ENCODE measurements at places on chromosomes 7 and 10.

DNA sequence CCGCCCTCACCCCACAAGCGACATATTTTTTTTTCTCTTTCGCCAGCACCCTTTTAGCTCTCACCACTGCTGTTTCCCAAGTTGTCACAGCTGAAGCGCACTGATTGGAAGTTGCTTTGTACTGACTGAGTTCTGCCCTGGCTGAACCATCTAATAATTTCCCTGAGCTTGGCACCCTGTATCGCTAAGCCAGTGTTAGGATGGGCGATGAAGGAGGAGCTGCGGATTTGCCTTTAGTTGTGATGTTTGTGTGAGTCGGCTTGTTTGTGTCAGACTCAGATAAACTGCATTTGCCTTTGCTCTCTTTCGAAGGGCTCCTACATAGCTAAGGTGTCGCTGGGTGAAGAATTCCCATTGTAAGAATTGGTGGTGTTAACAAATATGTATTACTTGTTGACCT is 1.3 kb upstream of the ATXN7L1 start:
- no peak for DNase-seq

DNA sequence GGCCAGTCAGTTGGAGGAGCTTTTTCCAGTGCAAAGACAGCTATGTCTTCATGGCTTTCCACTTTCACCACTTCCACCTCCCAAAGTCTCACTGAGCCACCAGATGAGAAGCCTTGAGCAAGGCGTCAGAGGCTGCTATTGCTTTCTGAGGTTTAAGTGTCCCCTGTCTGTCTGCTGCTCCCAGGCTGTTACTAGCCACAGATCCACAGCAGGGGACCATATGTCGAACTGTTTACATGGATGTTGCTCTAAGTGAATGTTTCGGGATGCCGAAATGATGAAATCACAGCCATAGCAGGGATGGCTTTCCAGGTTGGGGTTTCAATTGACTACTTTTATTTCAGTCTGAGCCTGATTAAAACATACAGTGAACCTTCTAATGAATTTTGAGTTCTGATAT is 88.5 kb downstream of the AVL9 start:
- no peak for DNase-seq

- no peak for DNase-seq
These were observed 26.9 kb downstream of the AHR start for GRCh38 chr7:17325364-17325763.

DNA sequence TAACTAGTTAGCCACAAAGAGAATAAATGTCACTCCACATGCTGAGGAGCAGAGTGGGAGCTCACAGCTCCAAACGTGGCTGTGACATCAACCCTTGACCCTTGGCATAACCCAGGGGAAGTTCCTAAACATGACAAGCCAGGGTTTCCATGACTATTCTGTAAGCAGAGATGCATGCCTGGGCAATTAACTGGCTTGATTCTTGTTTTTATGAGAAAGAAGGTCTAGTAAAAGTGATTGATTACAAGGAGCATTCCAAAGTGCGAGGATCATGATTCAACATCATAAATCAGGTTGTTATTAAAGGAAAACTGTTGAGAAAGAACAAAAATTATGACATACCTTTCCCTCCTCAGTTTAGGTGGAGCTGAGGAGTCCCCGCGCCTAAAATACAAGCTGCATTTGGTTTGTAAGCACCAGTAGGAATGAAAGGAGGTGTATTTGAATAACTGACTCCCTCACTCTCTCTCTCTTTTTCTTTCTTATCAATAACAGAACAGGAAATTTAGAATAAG is 108.4 kb downstream of the SFMBT2 start:
- DNase-seq = no peak

DNA sequence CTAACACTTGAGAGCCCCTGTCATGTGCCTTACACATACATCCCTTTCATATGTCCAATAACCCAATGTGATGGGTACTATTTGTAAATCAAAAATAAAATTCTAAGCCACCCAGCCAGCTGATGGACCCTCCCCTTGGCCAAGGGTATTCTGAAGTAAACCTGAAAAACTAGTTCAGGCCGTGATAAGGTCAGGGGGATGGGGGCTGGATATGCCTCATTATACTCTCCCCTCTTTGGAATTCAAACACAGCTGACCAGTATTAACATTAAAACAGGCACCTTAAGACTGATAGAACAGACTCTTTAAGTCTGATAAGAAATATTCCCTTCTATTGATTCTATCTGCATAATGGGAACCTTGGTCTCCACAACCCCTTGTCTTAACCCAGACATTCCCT is 51.9 kb downstream of the SLC16A9 start:
- DNase-seq = no peak

- no peak for DNase-seq
These were observed 1375.1 kb upstream of the LRRTM3 start for GRCh38 chr10:65550761-65551160.

DNA sequence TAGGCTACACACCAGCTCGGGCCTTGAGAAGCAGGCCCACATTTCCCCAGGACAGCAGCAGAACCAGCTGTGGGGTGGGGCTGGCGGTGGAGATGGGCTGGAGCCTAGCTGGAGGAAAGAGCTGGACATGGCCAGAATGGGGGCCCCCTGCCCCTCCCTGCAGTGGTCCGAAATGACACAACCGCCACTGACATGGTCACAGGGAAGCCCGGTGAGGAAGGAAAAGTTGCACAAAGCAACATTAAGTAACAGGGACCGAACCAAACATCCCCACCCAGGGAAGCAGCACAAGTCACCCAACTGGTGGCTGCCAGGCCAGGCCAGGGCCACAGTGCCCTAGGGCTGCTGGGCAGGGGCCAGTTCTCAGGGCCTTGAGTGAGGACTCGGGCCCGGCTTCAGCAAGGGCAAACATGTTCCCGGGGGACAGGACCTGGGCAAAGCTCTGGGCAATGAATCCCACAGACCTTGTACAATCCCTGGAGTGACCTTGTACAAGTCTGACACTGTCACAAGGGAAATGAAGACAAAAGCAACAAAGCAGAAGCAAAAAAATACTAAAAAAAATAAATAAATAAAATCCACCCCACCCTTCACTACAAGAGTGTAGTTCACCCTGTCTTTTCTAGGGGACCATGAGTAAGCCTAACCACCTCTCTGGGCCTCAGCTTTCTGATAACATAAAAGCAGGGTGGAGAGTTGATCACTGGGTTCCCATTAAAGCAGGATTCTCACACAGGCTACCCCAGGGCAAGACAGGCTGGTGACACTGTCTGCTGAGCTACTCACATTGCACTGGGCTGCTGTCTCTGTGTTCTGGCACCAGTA is 33.0 kb downstream of the PSAP start:
- DNase-seq = no peak
